Stimulated activated CD8-positive, alpha-beta memory T cell treated with anti-CD3 and anti-CD28 coated beads, Interleukin-4, amount 100 ng/mL, for 1 hour (primary cell): ENCODE measurements at places on chromosomes 12 and 14.

GRCh38 chr12:53299101-53299453, 418 bp upstream of the MYG1 start:
- no peak for DNase-seq

DNA sequence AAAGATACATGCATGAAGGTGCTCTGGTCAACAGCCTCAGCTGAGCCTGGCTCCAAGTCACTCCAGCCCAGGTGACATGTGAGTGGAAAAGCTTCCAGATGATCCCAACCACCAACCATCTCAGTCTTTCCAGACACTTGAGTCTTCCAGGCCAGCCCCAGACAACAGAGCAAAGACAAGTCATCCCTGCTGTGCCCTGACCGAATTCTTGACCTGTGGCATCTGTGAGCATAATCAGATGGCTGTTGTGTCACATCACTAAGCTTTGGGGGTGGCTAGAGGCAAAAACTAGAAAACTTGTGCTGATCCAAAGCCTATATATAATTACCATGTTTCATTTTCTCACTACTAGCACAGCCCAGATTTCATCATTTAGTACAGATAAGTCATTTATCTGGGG, 50.8 kb upstream of the ISM2 start:
- DNase-seq = no peak

DNA sequence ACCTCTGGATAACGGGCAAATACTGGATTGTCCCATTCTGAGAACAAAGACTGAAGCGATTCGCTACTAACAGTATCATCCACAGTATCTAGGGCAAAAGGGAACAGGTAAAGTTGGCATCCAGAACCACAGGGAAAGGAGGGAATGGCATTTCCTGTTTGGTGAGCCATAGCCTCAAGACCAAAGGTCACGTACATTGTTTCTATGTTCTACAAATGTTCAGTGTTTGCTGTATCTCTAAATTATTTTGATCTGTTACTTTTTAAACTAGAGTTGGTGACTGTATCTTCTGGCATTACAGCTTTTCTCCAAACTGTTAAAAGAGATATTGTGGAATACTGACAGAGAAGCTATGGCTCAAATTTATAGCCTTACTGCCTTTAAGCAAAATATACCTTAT, 9.7 kb downstream of the MLH3 start:
- no peak for DNase-seq

DNA sequence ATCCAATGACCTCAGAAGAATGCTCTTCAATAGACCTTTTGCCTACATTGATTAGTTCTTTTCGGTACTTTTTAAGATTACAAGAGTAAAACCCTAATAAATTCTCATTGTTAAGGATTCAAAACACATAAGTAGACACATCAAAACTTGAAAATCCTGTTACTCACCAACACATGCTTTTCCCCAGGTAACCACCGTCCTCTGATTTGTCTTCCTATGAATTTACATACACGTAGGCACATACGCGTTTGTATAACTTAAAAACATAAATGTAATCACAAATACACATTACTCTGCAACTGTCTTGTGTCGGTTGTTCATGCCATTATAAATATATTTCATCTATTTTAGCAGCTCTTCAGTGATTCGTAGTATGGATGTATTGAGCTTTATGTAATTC, 910 bp upstream of the WASHC4 start:
- DNase-seq = no peak

GRCh38 chr12:76685246-76685678, 78.7 kb upstream of the ZDHHC17 start:
- no peak for DNase-seq

GRCh38 chr14:21264025-21264801, 5.0 kb downstream of the HNRNPC start:
- DNase-seq = no peak

GRCh38 chr12:94167756-94168416, 19.5 kb downstream of the PLXNC1 start:
- DNase-seq = no peak

DNA sequence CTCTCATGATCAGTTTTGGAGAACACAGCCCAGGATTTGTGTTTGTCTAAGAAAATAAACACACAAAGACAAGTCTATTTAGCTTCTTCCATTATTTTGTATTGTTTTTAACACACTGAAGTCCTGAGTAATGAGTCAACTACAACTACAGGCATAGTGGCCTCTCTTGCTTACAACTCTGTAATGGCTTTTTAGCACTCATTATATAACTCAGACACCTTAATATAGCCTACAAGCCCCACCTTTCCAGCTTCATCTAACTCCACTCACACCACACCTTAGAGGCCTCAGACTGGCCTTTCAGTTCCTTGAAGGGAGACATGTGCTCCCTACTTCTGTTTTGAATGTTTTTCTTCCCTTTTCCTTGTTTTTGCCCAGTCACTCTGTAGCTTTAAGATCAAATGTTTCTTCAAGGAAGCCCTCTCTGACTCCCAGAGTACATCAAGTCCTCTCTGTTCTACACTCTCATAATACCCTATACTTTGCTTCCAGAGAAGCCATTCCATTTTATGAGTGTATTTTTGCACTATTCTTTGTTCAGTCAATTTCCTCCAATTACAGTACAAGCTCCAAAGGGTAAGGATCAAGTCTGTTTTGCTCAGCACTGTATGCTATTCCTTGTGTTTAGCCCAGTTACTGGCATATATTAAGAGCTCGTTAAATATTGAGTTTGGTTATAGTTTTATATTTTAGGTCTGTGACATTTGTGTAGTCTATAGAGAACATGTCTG, 233.6 kb upstream of the ARHGAP5 start:
- no peak for DNase-seq

DNA sequence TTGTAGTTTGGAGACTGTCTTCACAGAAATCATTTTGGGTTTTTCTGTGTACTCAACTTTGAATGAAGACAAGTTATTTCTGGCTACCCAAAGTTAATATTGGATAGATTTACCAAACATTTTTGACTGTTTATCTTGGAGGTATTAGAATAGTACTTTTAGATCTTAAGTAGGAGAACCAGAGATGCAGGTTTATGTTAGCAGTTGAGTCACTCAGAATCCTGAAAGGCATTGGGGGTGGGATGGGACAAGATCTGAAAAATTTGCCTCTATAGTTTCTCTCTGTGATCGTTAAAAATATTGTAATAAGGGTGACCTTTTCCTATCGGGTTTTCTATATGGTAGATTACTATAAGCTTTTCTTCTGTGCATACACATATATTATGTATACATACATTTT, 112.3 kb downstream of the TTC6 start:
- no peak for DNase-seq

DNA sequence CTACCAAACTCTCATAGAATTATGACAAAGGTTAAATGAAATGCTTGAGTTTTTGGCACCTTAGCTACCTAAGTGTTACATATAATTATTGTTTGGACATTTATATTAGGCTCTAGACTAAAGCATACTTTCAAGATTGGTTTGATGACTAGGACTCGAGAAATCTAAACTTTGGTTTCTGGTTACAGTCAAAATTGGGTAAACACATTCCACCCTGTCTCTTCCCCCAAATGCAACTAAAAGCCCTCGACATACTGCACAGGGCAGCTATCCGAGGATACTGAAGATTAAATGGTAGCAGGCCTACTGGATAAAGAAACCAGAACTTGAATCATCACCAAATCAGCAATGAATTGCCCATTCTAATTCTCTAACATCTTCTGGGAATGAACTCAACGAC, 369.1 kb downstream of the PRKD1 start:
- no peak for DNase-seq

- no peak for DNase-seq
Measured at GRCh38 chr12:13504736-13505135, 308.2 kb downstream of the EMP1 start.

DNA sequence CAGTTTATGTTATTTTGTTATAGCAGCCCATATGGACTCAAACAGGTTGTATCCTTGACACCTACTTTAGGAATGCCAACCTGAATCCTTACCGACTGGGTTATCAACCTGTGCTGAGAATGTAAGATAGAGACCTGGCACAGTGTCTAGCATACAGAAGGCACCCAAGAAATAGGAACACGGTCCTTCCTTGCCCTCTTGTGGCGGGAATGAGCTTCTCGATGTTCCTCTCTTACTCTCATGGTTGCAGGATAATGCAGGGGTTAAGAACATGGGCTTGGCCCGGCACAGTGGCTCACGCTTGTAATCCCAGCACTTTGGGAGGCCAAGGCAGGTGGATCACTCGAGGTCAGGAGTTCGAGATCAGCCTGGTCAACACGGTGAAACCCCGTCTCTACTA, 6.5 kb downstream of the C12orf43 start:
- no peak for DNase-seq

GRCh38 chr12:95182868-95183415, 34.3 kb downstream of the FGD6 start:
- DNase-seq = no peak

GRCh38 chr12:85296362-85296761, 16.3 kb downstream of the ALX1 start:
- no peak for DNase-seq

DNA sequence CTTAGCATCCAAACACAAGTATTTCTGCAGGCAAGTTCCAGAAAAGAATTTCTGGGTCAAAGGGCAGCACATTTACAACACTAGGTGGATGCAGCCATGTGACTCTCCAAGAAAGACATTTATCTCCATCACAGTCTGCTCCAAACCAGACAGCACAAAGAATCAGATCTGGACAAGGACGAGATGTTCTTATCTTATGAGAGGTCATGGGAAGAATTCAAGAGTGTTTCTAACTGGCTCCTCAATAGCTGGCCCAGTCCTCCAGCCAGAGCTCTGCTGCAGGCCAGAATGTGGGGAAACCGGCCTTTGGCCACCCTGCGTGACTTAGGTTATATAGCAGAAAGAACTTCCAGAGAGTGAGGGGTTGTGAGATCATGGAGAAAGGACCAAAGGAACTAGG, 17.4 kb downstream of the TMEM119 start:
- DNase-seq = no peak

- no peak for DNase-seq
Measured at GRCh38 chr14:95471016-95471415, 45.4 kb downstream of the SYNE3 start.

- no peak for DNase-seq
Measured at GRCh38 chr12:58247633-58248032, 306.3 kb downstream of the ATP23 start.

- no peak for DNase-seq
Measured at GRCh38 chr12:49698619-49699545, 8.3 kb downstream of the FMNL3 start.

GRCh38 chr12:21786041-21786531, 11.6 kb upstream of the KCNJ8 start:
- DNase-seq = no peak

DNA sequence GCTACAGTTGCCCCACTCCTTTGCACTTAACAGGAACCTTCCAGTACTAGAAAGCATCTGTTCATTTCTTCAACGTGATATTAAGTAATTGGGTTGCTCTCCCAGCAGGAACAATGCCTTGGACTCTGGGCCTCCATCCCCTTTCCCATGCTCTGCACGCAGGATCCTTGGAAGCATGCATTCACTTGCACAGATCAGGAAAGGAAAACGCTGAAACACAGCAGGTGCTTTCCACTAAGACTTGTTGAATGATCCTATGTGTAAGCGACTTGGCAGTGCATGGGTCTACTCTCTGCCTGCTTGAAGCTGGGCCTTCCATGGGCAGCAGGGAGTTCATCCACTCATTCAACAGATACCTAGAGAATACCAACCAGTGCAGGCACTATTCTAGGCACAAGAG, 2.3 kb downstream of the LTBP2 start:
- no peak for DNase-seq

GRCh38 chr12:108457734-108458361, 57.2 kb upstream of the FICD start:
- DNase-seq = no peak

- no peak for DNase-seq
Measured at GRCh38 chr12:33006106-33006505, 109.5 kb upstream of the PKP2 start.

GRCh38 chr12:13503094-13503835, 306.7 kb downstream of the EMP1 start:
- DNase-seq = no peak

GRCh38 chr14:74326369-74327152, 21.7 kb upstream of the VRTN start:
- DNase-seq = no peak

- no peak for DNase-seq
Measured at GRCh38 chr12:110310763-110311162, 29.7 kb downstream of the ATP2A2 start.

- no peak for DNase-seq
Measured at GRCh38 chr14:73250781-73251500, 13.6 kb downstream of the PAPLN start.

DNA sequence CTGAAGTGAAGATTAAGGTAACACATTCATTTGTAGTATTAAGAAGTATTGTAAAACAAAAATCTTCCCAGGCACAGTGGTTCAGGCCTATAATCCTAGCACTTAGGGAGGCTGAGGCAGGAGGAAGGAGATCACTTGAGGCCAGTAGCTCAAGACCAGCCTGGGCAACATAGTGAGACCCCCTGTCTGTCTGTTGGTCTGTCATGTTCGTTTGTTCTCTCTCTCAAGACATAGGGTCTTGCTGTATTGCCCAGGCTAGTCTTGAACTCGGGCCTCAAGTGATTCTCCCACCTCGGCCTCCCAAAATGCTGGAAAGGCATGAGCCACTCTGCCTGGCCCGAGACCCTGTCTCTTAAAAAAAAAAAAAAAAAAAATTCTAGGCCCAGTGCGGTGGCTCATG, 6.7 kb downstream of the TULP3 start:
- no peak for DNase-seq

DNA sequence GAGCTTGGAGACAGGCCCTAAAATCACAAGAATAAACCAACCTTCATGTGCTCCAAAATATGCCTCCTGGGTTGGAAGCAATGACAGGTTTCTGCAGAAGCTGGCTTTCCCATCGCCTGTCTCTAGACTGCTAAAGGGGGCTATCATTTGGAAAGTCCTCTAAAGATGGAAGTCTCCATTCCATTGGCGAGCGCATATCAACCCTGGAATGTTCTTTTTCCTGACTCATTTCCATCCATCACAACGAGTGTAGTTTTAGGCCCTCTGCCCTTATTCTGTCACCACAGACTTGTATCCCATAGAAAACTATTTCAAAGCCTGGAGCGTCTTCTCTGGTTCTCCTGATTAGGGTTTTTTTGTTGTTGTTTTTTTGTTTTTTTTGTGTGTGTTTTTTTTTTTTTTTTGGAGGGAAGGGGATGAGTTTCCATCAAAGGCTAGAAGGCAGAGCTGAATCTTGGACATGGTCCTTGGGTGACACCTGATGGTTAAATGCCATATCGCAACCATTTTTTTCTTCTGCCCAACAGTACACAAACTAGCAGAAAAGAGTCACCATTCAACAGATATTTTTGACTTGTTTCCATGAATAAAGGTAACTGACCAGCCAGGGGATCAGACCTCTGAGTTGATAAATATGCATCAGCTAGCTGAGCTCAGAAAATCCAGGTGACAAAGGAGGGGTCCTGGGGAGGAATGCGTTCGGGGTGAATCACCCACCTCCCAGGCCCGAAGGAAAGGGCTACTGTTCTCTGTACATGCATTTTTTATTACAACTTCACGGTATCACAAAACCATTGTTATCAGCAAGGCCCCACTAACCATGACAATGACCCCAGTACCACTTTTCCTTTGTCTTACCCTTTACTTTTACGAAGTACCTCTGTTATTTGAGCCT, 40.5 kb downstream of the KCNA5 start:
- DNase-seq = no peak
